Subcutaneous preadipocyte (primary cell): ENCODE measurements at places on chromosomes 5 and 9. TPM values are rescaled to one million over a fixed set of nuclear protein-coding genes. Genes with fewer than 3 reads are reported as not detected.

The NPM1 gene
- 1,204 and 1,314 TPM in 2 replicates for total RNA-seq

The AK1 gene
- total RNA-seq: 35.4 and 38.9 TPM in 2 replicates

The PRDM9 gene
- total RNA-seq: not detected in 2 replicates

The LCN12 gene
- not detected in 2 replicates for total RNA-seq

The NPR3 gene
- 10.8 and 21.3 TPM in 2 replicates for total RNA-seq

The WWC1 gene
- total RNA-seq: 1.1 and 4.9 TPM in 2 replicates

The NOTCH1 gene
- total RNA-seq: 7.7 and 13.1 TPM in 2 replicates

The IL9 gene
- total RNA-seq: not detected in 2 replicates

The GCNT4 gene
- 0.37 and 0.39 TPM in 2 replicates for total RNA-seq

The BAAT gene
- total RNA-seq: under 0.01 TPM in 1 of 2 replicates, not detected in the other

The TLX3 gene
- total RNA-seq: not detected in 2 replicates

The MYMK gene
- total RNA-seq: not detected in 2 replicates

The FBXW5 gene
- total RNA-seq: 125 TPM in 2 replicates

The SLCO6A1 gene
- not detected in 2 replicates for total RNA-seq

The CCDC183 gene
- total RNA-seq: 0.20 and 0.37 TPM in 2 replicates

The PCDHB5 gene
- total RNA-seq: under 0.01 and 0.20 TPM in 2 replicates

The SLC1A1 gene
- total RNA-seq: 28.7 and 32.1 TPM in 2 replicates

The PCDHGA2 gene
- total RNA-seq: 1.4 and 1.5 TPM in 2 replicates

The OTULINL gene
- 0.37 and 0.39 TPM in 2 replicates for total RNA-seq

The ADGRD2 gene
- not detected in 2 replicates for total RNA-seq

The SHB gene
- 9.9 and 17.8 TPM in 2 replicates for total RNA-seq

The CPLANE1 gene
- total RNA-seq: 29.5 and 30.5 TPM in 2 replicates

The ANXA2R gene
- 2.7 and 4.0 TPM in 2 replicates for total RNA-seq

The PKN3 gene
- total RNA-seq: 1.8 and 3.3 TPM in 2 replicates

The RAI14 gene
- total RNA-seq: 139 and 173 TPM in 2 replicates

The SPATA9 gene
- not detected in 2 replicates for total RNA-seq

The BARHL1 gene
- total RNA-seq: not detected in 2 replicates

The GDF9 gene
- 0.20 and 0.37 TPM in 2 replicates for total RNA-seq

The LCN6 gene
- total RNA-seq: not detected in 2 replicates

The TLR4 gene
- 8.8 and 17.4 TPM in 2 replicates for total RNA-seq

The F12 gene
- 0.37 and 0.39 TPM in 2 replicates for total RNA-seq

The SEMA6A gene
- 0.20 and 0.37 TPM in 2 replicates for total RNA-seq

The PCDHGA8 gene
- total RNA-seq: 1.5 and 1.8 TPM in 2 replicates

The GABRP gene
- total RNA-seq: under 0.01 and 0.20 TPM in 2 replicates

The CTXN3 gene
- total RNA-seq: not detected in 2 replicates

The PPP3R2 gene
- total RNA-seq: not detected in 2 replicates

The SH2D3C gene
- total RNA-seq: 0.37 TPM in 1 of 2 replicates, not detected in the other

The EXOC3 gene
- total RNA-seq: 31.6 and 32.3 TPM in 2 replicates

The LARP1 gene
- total RNA-seq: 113 and 173 TPM in 2 replicates

The SYK gene
- total RNA-seq: not detected in 2 replicates

The DRD1 gene
- total RNA-seq: not detected in 2 replicates

The ARAP3 gene
- 2.9 and 4.1 TPM in 2 replicates for total RNA-seq

The ATG12 gene
- total RNA-seq: 54.0 and 57.0 TPM in 2 replicates

The UBE2R2 gene
- total RNA-seq: 15.4 and 17.6 TPM in 2 replicates

The NEUROG1 gene
- not detected in 2 replicates for total RNA-seq

The GABRA6 gene
- total RNA-seq: not detected in 2 replicates

The SMIM33 gene
- not detected in 2 replicates for total RNA-seq

The AFAP1L1 gene
- total RNA-seq: 8.2 and 16.2 TPM in 2 replicates

The PCDHA3 gene
- under 0.01 TPM in 2 replicates for total RNA-seq

The TRIP13 gene
- 29.8 and 51.0 TPM in 2 replicates for total RNA-seq

The PCSK5 gene
- 4.8 and 9.8 TPM in 2 replicates for total RNA-seq

The SLC4A9 gene
- total RNA-seq: not detected in 2 replicates

The ABLIM3 gene
- 68.8 and 86.3 TPM in 2 replicates for total RNA-seq

The LRRC19 gene
- not detected in 2 replicates for total RNA-seq

The IL13 gene
- total RNA-seq: under 0.01 TPM in 1 of 2 replicates, not detected in the other

The DBH gene
- total RNA-seq: not detected in 2 replicates

The CDC14B gene
- total RNA-seq: 26.2 and 41.9 TPM in 2 replicates

The CCDC180 gene
- 1.8 and 2.0 TPM in 2 replicates for total RNA-seq
